ENCODE measurements at places on chromosomes 11 and 22.

DNA sequence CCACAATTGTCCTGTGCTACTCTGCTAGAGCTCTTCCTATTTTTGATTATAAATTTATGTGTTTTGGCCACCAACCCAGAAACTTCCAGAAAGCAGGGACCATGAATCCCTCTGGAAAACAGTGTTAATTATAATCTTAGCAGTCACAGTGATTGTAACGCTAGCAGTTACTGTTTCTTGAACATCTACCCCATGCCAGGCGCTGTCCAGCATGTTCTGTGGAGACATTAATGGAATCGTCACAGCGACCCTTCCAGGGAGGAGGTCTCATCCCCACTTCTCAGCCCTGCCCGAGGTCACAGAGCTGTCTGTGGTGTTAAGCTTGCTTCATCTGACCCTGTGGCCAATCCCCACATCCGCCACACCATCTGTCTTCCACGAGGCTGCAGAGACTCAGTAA, 13.9 kb upstream of the PNPLA5 start:
- no peak for DNase-seq

GRCh38 chr22:17232406-17232805, 13.2 kb upstream of the ADA2 start:
- no peak for DNase-seq

- DNase-seq: no peak
Observed at GRCh38 chr22:44003405-44004103, 20.5 kb upstream of the PARVB start.

GRCh38 chr11:11983427-11983826, 25.0 kb downstream of the DKK3 start:
- DNase-seq: no peak

DNA sequence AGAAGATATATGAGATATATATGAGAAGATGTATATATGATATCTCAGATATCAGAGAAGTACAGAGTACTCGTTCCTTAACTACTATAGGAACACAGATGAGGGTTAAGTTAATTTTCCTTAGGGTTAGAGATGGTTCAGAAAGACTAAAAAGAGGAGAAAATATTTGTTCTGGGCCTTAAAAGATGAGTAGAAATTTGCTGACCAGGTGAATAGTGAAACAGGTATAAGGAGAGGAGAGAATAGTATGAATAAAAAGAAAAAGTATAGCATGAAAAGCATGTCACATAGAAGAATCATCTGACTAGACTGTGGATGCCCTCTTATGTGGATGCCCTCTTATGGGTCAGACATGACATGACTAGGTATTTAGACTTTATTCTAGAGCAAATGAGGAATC, 6.3 kb upstream of the RAB39A start:
- DNase-seq: no peak

- no peak for DNase-seq
Observed at GRCh38 chr11:69425895-69426544, 55.4 kb upstream of the LINC01488 start.

GRCh38 chr11:80958361-80958760, 1517.5 kb upstream of the TENM4 start:
- DNase-seq: no peak

- no peak for DNase-seq
Observed at GRCh38 chr22:17972385-17973191, 51.8 kb downstream of the MICAL3 start.

DNA sequence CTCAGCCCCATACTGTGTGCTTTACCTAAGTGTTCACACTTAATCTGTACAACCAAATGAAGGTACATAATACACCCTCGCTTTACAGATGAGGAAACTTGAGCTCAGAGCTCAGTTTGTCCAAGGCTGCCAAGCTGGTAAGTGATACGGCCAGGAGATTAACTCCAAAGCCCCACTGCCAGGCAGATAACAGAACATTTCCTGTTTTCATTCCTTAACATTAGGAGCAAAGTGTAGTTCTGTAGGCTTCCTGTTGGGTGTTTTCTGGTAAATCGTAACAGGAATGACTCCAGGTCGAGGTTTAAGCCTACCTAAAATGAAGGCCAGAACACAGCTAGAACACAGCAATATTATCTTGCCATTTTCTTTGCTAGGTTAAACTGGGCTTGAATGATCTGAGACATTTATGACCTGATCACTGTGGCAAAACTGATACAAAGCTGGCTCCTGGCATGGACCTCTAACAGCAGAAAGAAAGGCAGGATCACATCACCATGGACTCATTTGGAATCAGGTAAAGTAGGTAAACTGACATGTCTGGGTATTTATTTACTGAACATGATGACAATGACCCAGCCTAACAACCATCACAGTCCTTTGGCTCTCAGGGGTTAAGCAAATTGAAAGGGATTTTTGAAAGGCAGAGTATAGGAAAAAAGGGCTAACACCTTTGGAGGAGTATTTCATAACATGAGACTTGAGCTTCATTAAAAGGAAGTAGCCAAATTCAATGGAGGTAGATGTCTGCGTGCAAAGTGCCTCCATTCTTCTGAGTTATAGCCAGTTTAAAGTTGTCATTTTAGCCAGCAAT, 3.9 kb upstream of the NUP50 start:
- DNase-seq: no peak

Data from activated naive CD4-positive, alpha-beta T cell (primary cell).